ENCODE measurements at places on chromosomes 13 and 19. TPM values are rescaled to one million over a fixed set of nuclear protein-coding genes. Genes with fewer than 3 reads are reported as not detected.

Gene CYP2F1
- total RNA-seq: not detected

Gene YJEFN3
- total RNA-seq: 9.7 TPM

GRCh38 chr13:32587011-32587810, 959 bp downstream of the PDS5B start:
- peak overlapping the region; percentile 95 for H3K27ac ChIP-seq
- peaks cover 12% of the 10 kb centered on the region for H3K36me3 ChIP-seq
- DNase-seq: peak; percentile 48
- peak overlapping the region; percentile 97 for H3K4me3 ChIP-seq
- H3K4me1 ChIP-seq: peaks cover 40% of the 10 kb centered on the region

- no peaks in the 10 kb centered on the region for H3K36me3 ChIP-seq
- H3K4me1 ChIP-seq: no peaks in the 10 kb centered on the region
- H3K27me3 ChIP-seq: no peaks in the 10 kb centered on the region
- H3K4me3 ChIP-seq: no peak overlapping the region
- no peak overlapping the region for H3K27ac ChIP-seq
Measured at GRCh38 chr13:112172017-112172416, 105.1 kb downstream of the SOX1 start.

- H3K4me3 ChIP-seq: no peak overlapping the region
- H3K4me1 ChIP-seq: peaks cover 27% of the 10 kb centered on the region
- DNase-seq: no peak
- no peaks in the 10 kb centered on the region for H3K27me3 ChIP-seq
- H3K27ac ChIP-seq: no peak overlapping the region
Measured at GRCh38 chr19:49869009-49869483, 1.7 kb upstream of the PNKP start.

DNA sequence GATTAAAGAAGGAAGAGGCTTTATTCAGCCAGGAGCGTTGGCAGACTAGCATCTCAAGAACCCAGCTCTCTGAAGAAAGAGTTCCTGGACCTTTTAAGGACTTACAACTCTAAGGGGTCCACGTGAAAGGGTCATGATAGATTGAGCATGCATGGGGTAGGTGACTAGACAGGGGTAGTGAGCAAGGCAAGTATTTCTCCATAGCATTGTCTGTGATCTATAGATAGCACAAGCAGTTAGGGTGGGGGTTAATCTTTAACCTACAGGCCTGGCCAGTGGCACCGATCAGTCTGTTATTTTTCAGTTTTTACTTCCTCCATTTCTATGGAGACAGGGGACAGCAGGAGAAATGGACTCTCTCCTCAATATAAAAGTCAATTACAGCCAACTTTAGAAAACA, 983.7 kb downstream of the SLITRK1 start:
- H3K27ac ChIP-seq: no peak overlapping the region
- H3K4me3 ChIP-seq: no peak overlapping the region
- H3K36me3 ChIP-seq: no peaks in the 10 kb centered on the region
- no peak for DNase-seq
- H3K4me1 ChIP-seq: no peaks in the 10 kb centered on the region

All from activated T-helper 2 cell treated with anti-CD3 and anti-CD28 coated beads, Interferon-gamma antibody, Interleukin-2, Interleukin-4, amounts not matched to agents 10 μg/mL and 5 μg/mL and 100 μg/mL, durations not matched to agents 14 hours and 24 hours and 36 hours (primary cell).